ENCODE measurements at places on chromosomes 2 and 18.

GRCh38 chr2:235533198-235533597 is 39.4 kb downstream of the AGAP1 start:
- no peak for DNase-seq

DNA sequence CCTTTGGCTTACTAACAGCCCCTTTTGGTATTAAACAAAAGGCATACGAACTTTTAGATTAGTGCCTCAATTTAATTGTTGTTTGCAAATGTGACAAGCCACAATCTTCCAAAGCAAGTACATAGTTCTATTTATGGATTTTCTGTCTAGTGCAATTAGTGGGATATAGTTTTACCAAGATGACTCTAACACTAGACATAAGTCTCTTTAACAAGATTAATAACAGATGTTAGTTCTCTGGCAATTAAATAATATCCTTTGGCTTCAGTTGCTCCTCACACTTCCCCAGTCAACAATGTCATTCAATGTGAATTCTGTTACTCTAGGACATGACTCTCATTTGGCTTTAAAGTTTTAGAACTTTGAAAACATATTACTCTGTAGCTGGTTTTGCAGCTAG is 16.7 kb upstream of the MC4R start:
- no peak for DNase-seq

GRCh38 chr2:217271813-217272212 is 411.9 kb upstream of the TNP1 start:
- DNase-seq, result no peak

DNA sequence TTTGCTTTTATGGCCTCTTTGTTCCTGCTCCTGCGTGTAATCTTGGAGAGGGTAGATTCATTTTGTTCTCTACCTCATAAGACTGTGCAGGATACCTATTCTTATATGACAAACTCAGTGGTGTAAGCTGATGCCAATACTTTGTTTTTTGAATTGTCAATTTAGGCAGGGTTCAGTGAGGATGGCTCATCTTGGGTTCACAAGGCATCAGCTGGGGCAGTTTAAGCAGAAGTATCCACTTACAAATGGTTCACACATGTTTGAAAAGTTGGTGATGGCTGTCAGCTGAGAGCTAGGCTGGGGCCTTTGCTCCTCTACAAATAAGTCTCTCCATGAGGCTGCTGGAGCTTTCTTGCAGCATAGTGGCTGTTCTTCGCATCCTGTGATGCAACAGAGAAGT is 920.6 kb upstream of the PIK3C3 start:
- no peak for DNase-seq

- DNase-seq, result no peak
These were observed 676 bp downstream of the HOXD11 start for GRCh38 chr2:176107731-176108181.

Measured in midbrain (tissue), 1 donor.